ENCODE measurements at places on chromosomes 2 and 18.

- peak; percentile 42 for DNase-seq
These were observed 14.7 kb upstream of the SLC4A3 start for GRCh38 chr2:219612577-219613286.

DNA sequence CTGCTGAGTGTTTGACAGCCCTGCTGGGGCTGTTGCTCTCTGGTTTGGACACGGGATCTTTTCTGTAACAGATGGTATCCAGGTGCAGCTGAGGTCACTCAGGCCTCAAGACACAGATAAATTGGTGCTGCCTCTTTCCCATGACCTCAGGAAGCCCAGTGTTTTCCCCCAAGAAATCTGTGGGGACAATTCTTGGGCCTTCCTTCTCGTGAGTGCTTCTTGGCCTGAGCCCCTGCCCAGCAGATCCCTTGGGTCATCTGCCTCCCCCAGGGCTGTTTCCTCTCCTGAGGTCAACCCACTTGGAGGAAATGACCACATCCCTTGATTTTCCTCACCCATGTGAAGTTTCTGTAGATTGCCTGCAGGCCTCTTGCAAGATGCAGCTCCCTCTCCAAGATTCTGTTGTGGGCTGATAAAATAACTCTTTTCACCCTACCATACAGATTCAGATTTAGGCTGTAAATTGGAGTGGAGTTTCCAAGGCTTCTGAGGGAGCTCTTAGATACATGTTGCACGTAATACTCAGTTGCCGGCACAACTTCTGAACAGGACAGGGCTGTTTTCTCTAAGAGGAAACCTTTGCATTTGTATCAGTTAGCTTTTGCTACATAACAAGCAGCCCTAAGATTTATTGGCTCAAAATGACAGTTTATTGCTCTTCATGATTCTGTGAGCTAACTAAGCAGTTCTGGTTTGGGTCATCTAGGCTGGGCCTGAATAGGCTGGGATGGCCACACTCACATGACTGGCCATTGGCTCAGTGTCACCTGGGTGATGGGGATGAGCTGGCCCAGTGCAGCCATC is 13.1 kb downstream of the ZAP70 start:
- no peak for DNase-seq

DNA sequence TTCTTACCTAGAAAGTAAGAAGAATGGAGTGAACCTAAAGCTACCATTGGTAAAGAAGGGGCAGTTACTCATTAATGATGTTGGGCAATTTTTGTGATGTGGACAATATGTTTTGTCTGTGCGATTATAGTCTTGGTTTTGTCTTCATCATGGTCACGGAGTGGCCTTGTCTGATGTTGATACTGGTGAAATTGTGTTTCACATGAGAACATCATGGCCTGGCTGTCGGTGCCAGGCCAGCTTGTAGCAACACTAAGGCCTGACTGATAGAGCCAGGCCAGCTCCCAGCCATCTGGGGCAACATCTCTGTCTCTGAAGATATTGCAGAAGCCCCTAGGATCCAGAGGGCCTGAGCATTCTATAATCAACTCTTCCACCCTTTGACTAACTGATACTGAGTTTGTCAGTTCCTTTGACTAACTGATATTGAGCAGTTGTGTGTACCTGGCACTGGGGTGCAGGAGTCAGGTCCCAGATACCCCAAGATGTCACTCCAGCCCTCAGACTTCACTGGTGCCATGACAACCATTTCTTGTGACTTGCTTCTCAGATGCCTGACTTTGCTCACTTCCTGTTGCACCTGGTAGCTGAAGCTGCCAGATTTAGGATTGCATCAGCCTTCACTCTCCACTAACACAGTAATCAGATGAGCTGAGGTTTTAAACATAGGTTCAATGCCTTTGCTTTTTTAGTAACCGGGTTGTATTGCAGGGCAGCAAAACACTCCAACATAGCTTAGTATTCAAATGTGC is 62.5 kb downstream of the RPIA start:
- peak; percentile 62 for DNase-seq

GRCh38 chr2:103817746-103818145 is 1036.2 kb upstream of the POU3F3 start:
- no peak for DNase-seq

DNA sequence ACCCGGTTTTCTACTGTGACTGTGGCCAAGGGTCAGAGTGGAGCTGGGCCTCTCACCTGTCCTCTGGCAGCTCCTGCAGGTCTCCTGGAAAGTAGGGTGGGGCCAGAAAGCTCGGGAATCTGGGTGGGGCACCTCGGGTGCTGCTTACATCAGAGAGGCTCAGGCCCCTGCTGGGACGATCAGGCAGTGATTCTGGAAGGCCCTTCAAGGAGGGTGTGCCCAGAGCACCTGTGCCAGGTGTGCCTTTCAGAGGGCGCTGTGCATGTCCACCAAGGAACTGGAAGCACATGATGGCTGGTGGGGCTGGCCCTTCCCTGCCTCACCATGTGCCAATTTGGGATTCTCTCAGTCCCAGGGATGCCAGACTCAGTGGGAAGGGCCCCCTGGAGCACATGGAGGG is 44.0 kb downstream of the ATP6V1C2 start:
- no peak for DNase-seq

- no peak for DNase-seq
These were observed 652.6 kb downstream of the BCL11A start for GRCh38 chr2:59900728-59901452.

DNA sequence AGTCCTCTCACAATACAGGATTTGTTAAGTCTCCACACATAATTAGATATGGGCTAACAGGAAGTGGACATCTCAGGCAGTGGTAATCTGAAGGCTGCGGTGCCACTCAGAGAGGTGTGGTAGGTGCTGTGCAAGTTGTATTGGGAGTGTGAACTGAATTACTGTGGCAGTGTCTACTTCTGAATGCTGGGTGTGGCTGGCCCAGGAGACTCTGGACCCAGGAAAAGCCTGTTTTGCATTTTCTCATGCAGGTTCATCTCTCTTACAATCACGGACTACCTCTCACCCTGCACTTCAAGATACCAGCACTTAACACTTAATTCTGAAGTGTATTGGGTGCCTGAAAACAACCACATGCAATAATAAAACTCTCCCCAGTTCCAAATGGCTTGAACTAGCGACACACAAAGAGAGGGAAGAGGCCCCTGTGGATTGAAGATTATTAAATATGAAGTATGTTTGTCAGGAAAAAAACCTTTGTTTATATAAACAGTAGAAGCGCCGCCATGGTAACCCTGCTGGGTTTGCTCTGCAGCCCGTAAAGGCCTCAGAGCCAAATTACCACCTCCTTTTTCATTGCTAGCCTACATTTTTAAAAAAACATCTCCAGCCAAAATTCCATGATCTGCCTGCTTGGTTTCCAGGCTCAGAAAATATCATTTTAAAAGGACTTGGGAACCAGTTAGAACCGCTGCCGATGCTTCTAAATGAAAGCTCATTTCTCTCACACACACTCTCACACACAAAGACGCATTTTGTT is 77.5 kb downstream of the GFPT1 start:
- DNase-seq = no peak

- no peak for DNase-seq
These were observed 261.1 kb upstream of the ZEB2 start for GRCh38 chr2:144780983-144781382.

- DNase-seq = no peak
These were observed 611 bp downstream of the NOL10 start for GRCh38 chr2:10688921-10689807.

- no peak for DNase-seq
These were observed 70.2 kb downstream of the TPGS2 start for GRCh38 chr18:36758623-36759022.

DNA sequence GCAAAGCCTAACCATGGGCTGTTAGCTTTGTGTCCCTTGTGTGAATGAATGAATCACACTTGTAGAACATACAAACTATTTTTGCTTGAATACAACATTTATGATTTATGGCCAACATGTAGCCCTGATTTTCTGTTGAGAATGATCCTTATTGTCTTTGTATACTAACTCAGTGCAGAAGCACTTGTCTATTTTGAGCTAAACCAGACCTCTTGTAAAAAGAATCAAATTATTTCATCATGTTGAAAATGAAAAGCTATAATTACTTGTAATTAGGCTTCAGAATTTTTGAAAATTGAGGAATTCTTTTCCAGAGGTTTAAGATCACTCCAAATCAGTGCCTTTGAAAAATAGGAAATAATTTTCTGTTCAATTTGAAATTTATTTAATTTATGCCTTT is 85.9 kb downstream of the ZNF407 start:
- DNase-seq = no peak

GRCh38 chr2:219350710-219351221 is 18.2 kb upstream of the RESP18 start:
- no peak for DNase-seq

GRCh38 chr2:120013597-120014223 is 833 bp downstream of the EPB41L5 start:
- no peak for DNase-seq

GRCh38 chr18:45727068-45727467 is 3.1 kb downstream of the SLC14A1 start:
- no peak for DNase-seq
